ENCODE measurements at places on chromosomes 12 and 14.
A peak's percentile ranks its signal among the peaks of the same experiment; 100 is the strongest.

DNA sequence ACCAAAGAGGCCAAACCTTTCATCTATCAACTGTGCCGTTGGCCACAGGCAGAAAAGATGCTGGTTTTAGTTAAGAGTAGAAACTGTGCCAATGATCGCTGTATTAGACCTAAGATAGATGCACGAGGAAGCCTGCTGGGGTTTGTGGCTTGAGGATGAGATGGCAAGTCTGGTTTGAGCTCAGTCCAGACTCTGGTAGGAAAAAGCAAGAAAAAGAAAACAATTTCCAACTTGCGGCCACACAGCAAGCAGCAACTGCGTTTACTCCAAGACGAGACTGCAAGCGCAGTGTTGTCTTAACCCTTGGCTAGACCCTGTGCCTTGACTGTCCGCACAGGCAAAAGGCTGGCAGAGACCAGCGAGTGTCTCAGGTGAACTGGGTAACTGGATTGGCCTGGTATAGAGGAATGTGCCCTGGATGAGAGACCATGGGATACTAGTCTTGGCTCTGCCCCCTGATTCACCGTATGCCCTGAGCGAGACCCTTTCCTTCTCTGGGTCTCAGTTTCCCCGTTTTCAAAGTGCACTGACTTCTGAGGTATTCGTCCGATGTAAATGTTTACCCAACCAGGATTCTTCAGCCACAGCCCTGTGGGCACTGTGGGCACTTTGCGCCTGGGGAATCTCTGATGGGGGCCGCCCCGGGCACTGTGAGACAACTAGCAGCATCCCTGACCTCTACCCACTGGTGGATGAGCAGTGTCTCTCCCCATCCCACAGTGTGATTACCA is 113.4 kb downstream of the DICER1 start:
- DNase-seq: no peak

- DNase-seq: no peak
These were observed 170.9 kb downstream of the MSRB3 start for GRCh38 chr12:65449400-65449799.

GRCh38 chr12:131771965-131772364 is 56.2 kb upstream of the MMP17 start:
- no peak for DNase-seq

- no peak for DNase-seq
These were observed 168.2 kb upstream of the SSTR1 start for GRCh38 chr14:38039496-38039895.

DNA sequence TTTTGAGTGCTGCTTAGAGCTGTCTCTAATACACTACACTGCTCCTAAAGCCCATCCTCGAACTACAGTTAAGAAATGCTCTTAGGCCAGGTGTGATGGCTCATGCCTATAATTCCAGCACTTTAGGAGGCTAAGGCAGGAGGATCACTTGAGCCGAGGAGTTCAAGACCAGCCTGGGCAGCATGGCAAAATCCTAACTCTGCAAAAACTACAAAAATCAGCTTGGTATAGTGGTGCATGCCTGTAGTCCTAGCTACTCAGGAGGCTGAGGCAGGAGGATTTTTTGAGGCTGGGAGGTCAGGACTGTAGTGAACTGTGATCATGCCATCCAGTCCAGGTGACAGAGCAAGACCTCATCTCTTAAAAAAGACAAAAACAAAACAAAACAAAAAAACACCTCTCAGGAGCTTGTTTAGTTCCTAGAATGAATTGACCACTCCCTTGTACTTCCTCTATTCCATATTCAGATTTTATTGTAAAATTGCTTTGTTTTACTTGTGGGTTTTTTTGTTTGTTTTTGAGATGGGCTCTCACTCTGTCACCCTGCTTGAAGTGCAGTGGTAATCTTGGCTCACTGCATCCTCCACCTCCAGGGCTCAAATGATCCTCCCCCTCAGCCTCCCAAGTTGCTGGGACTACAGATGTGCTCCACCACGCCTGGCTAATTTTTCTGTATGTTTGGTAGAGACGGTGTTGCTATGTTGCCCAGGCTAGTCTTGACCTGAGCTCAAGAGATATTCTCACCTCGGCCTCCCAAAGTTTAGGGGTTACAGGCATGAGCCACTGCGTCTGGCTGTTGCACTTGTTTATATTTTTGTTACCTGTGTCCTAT is 13.6 kb downstream of the MDM2 start:
- DNase-seq: no peak

- DNase-seq: no peak
These were observed 28.6 kb downstream of the CDC42BPB start for GRCh38 chr14:103028772-103029171.

DNA sequence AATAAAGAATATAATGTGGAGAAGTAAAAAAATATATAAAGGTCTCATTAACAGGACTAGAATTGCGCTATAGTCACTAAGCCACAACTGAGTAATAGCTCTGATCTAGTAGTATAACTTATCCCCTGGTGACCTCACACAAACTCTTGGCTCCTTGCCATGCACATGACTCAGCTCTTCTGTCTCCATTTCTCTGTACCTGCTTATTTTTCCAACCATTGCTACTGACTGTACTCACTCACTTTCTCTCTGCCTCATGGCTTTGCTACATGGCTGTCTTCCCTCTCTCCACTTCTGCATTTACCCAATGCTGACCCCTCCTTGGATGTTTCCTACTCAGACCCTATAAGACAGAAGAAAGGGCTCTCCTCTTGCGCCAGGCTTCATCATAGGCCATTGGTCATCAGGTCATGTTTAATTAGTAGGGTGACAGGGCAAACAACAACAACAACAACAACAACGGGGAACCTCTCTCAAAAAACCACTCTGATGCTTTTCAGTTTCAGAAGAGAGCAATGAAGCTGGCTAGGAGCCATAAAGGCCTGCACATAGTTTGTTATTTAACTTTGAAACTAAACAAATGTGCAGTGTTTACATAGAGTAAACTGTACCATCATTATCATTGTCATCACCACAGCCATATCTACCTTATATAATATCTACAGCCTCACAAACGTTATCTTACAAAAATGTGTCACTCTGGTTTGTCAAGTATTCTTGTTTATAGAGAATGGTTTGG is 25.6 kb upstream of the KRAS start:
- peak; percentile 88 for DNase-seq

DNA sequence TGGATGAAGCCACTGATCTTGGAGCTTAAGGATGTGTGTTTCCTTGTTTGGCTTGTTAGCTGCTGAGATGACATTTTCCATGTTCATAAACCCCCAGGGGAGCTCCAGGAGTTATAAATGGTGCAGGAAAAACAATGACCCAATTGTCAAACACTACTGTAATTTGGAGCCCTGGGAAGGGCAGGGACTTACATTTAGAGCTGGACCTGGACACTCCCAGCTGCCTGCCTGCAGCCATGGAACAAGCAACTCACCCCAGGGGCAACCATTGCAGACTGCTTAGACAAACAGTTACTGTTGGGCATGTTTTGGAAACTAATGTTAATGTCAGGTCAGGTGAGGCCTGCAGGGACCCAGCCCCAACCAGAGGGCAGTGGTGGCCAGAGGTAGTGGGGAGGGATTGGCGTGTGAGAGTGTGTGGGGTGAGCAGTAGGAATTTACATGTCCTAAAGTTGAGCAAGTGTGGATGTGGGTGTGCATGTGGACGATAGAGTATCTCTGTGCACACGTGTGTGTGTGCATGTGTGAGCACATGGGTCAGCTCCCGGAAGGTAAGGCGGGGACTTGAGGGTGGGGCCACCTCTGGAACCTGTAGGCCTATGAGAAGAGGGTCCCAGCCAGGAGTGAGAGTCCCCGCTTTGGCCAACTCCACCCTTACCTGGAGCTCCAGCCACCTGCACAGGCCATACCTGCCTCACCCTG is 86.4 kb upstream of the NOS1 start:
- no peak for DNase-seq

- DNase-seq: no peak
These were observed 154.3 kb downstream of the RMST start for GRCh38 chr12:97616946-97617345.

- no peak for DNase-seq
These were observed 18.4 kb downstream of the PWP1 start for GRCh38 chr12:107704041-107704440.

GRCh38 chr12:129185855-129186254 is 332.6 kb downstream of the GLT1D1 start:
- no peak for DNase-seq

- DNase-seq: no peak
These were observed 3.2 kb downstream of the BIN2 start for GRCh38 chr12:51320695-51321320.

- no peak for DNase-seq
These were observed 27.6 kb downstream of the BICD1 start for GRCh38 chr12:32134101-32134888.

Data from AG04450 (cell line).